Ovary (tissue), 10 donors: ENCODE measurements at places on chromosomes 2 and 18. TPM values are rescaled to one million over a fixed set of nuclear protein-coding genes. Genes with fewer than 3 reads are reported as not detected.
A peak's percentile ranks its signal among the peaks of the same experiment; 100 is the strongest.

Gene PLCD4
- total RNA-seq = 0.91 TPM

Gene HOXD9
- total RNA-seq = 9.7 TPM

Gene MTCL1
- 7.3 TPM for total RNA-seq

Gene CEP76
- total RNA-seq = 7.9 TPM

GRCh38 chr18:45357686-45358470, 257.4 kb upstream of the SLC14A2 start:
- H3K27me3 ChIP-seq = no peaks in the 10 kb centered on the region
- H3K4me3 ChIP-seq = no peak overlapping the region
- no peaks in the 10 kb centered on the region for H3K36me3 ChIP-seq
- DNase-seq = no peak
- no peak overlapping the region for H3K27ac ChIP-seq

GRCh38 chr2:222747526-222748160, 76.2 kb downstream of the MOGAT1 start:
- no peak overlapping the region for H3K27ac ChIP-seq
- H3K27me3 ChIP-seq = no peaks in the 10 kb centered on the region

- no peak overlapping the region for H3K27ac ChIP-seq
- H3K4me3 ChIP-seq = no peak overlapping the region
- H3K4me1 ChIP-seq = no peaks in the 10 kb centered on the region
- H3K36me3 ChIP-seq = no peaks in the 10 kb centered on the region
These were observed 125.9 kb downstream of the ARHGAP15 start for GRCh38 chr2:143255086-143255485.

DNA sequence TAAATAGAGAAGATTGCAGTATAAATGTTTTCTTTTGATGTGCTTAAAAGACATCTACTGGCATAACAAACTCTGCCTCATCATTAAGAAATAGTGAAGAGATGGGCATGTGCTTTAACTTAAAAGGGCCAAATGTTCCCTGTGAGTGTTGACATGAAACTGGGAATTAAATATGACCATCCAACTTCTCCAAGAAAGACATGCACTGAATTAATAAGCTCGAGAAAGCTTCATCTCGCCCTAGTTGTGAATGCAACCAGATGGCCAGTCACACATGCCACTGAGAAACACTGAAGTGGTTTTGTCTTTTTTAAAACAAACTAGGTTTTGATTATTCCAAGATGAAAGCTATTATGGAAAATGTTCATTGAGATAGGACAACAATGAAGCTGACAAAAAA, 479.2 kb downstream of the RIT2 start:
- no peaks in the 10 kb centered on the region for H3K4me1 ChIP-seq
- H3K4me3 ChIP-seq = no peak overlapping the region
- H3K27ac ChIP-seq = no peak overlapping the region
- no peak for DNase-seq
- H3K27me3 ChIP-seq = no peaks in the 10 kb centered on the region

GRCh38 chr2:177239053-177239452, 25.5 kb downstream of the NFE2L2 start:
- H3K4me3 ChIP-seq = no peak overlapping the region
- H3K27ac ChIP-seq = no peak overlapping the region
- peaks cover 32% of the 10 kb centered on the region for H3K4me1 ChIP-seq
- no peaks in the 10 kb centered on the region for H3K36me3 ChIP-seq

DNA sequence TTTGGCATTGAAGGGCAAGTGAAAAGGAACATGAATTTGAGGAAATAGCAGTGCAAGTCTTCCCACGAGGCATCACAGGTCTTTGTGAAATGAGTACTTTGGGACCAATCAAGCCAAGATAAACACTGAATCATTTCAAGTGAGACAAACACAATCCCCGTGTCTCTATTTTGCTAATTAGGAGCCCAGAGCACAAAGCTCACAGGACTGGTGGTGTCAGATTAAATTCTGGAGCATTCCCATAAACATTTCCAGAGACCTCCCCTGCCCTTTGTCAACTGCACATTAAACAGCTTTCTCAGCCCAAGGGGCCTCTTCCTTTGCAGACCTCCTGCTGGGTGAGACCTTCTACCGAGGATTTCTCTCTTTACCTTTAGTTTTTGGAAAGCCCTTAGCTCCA, 50.7 kb downstream of the DAPL1 start:
- no peak overlapping the region for H3K27ac ChIP-seq
- H3K36me3 ChIP-seq = no peaks in the 10 kb centered on the region
- no peak for DNase-seq
- peaks cover 11% of the 10 kb centered on the region for H3K4me1 ChIP-seq
- no peak overlapping the region for H3K4me3 ChIP-seq
- H3K27me3 ChIP-seq = no peaks in the 10 kb centered on the region

DNA sequence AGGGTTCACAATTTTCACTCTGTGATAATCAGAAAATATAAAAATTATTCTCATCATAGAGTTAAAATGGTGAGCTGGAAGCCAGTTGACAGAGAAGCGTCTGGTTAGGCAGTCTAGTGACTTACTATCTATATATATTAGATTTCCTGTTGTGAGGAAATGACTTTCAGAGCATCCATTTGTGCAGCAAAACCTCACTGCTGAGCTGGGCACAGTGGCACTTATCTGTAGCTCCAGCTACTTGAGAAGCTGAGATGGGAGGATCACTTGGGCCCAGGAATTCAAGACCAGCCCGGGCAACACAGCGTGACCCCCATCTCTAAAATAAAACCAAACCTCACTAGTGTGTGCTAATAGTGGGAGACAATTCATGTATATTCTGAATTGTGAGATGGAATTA, 7.2 kb upstream of the KIAA2012 start:
- H3K27me3 ChIP-seq = no peaks in the 10 kb centered on the region
- no peaks in the 10 kb centered on the region for H3K36me3 ChIP-seq
- no peaks in the 10 kb centered on the region for H3K4me1 ChIP-seq
- DNase-seq = no peak
- H3K27ac ChIP-seq = no peak overlapping the region

GRCh38 chr18:29523371-29523770, 1346.4 kb upstream of the CDH2 start:
- DNase-seq = no peak
- H3K27me3 ChIP-seq = no peaks in the 10 kb centered on the region
- no peaks in the 10 kb centered on the region for H3K4me1 ChIP-seq
- H3K27ac ChIP-seq = no peak overlapping the region
- no peaks in the 10 kb centered on the region for H3K36me3 ChIP-seq

DNA sequence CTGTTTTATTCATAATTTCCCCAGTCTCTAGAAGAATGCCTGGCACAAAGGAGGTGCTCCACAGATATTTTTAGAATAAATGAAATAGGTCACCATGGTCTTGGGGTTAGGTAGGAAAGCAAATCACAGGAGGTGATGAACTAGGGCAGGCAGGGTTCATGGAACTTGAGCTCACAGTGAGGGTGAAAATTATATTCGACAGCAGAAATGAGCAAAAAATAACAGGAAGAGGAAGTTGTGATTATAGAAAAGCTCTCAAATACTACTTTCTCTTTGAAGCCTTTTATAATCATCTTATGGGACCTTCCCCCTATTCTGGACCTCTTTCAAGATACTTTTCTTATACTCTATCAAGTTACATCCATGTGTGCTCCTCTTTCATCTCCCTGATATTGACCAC, 4.5 kb upstream of the CREB1 start:
- no peaks in the 10 kb centered on the region for H3K27me3 ChIP-seq
- H3K27ac ChIP-seq = no peak overlapping the region
- no peaks in the 10 kb centered on the region for H3K36me3 ChIP-seq
- no peak for DNase-seq
- H3K4me1 ChIP-seq = no peaks in the 10 kb centered on the region

DNA sequence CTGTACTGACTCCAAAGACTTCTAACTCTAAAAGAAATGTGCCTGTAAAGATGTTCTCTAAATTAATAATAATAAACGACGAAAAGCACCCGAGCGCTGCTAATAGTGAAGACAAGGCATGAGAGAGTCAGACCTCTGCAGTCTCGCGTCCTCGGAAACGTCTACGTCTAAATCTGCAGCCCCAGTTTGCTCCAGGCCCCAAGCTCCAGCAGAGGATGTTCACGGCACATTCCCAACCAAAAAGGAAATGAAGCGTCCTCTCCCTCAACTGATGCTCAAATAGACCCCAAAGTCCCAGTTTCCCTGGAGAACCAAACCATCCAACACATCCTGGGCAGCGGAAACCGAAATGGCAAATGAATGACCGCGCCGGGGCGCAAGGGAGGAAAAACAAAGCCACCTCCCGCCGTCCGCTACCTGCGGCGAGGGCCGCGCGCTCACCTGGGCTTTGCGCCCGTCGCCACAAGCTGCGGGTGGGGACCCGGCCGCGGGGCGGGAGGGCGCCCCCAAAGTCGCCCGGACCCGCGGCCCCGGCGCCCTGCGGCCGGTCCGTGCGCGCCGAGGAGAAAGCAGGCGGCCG, 47.1 kb upstream of the CCDC150 start:
- peak; percentile 14 for DNase-seq
- H3K27ac ChIP-seq = no peak overlapping the region
- H3K27me3 ChIP-seq = no peaks in the 10 kb centered on the region
- peaks cover 5% of the 10 kb centered on the region for H3K4me1 ChIP-seq
- peak overlapping the region; percentile 19 for H3K4me3 ChIP-seq

DNA sequence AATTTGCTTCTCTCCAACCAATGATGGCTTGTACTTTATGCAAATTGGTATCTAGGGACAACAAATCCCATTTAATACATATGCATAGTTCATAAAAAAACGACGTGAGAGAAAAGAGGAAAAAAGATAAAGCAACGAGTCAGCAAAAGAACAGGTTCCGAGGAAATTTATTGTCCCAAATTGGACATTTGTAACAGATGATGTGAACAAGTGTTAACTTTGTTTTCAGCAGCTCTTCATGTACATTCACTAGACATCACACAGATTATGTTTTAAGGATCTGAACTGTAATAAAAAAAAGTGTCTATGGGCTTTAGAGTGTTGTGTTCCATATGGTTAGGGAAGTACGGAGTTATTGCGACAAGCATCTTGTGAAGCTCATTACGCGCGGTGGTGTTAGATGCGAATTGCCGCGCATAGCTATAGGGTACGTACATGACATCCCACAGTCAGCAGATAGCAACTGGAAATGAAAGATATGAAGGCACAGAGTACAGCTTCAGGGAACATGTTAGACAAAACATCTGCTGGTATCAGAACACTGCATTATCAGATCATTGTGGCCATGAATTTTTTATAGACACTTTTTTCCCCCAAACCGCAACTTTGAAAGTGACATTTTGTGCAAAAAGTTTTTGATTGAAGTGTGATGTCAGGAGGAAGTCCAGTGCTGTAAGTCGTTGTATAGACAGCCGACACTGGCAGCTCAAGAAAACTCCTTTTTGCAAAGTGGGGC, 1073.1 kb upstream of the FANCL start:
- no peaks in the 10 kb centered on the region for H3K36me3 ChIP-seq
- H3K27me3 ChIP-seq = no peaks in the 10 kb centered on the region
- H3K4me1 ChIP-seq = no peaks in the 10 kb centered on the region
- no peak overlapping the region for H3K4me3 ChIP-seq
- H3K27ac ChIP-seq = no peak overlapping the region
- no peak for DNase-seq

DNA sequence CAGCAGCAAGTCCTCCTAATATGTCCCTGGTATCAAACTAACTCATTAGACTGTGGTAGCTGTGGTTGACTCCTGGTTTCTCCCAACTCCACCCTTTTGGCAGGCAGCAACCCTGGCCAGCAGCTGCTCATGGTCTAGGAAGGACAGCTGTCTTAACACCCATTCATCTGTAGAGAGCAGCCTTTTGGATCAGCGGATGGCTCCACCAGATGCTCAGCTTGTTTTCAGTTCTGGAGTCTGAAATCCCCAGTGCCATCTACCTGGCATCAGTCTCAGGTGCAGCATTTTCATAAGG, 100.5 kb downstream of the SPOPL start:
- no peaks in the 10 kb centered on the region for H3K27me3 ChIP-seq
- H3K27ac ChIP-seq = no peak overlapping the region
- DNase-seq = no peak
- no peak overlapping the region for H3K4me3 ChIP-seq
- no peaks in the 10 kb centered on the region for H3K4me1 ChIP-seq

DNA sequence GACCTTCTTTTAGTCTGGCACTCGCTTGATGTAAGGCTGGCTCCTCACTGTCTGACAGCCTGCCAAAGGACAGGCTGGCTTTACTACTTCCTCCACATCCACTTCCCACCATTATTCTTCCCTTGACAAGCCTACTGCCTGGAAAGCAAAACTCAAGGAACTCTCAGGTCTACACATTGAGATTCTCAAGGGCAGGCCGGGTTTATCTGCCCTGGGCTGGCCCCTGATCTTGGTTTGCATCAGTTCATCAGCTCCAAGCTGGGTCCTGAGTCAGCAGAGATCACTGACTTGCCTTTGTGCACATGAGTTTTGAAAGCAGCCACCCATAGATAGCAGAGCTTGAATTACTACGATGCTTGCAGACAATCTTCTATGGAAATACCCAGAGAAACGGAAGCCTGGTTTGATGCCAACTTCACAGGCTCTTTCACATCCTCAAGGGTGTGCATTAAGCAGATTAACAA, 53.9 kb downstream of the KCTD18 start:
- no peak for DNase-seq
- H3K36me3 ChIP-seq = no peaks in the 10 kb centered on the region
- H3K27ac ChIP-seq = no peak overlapping the region
- no peak overlapping the region for H3K4me3 ChIP-seq

- H3K27me3 ChIP-seq = no peaks in the 10 kb centered on the region
- H3K4me1 ChIP-seq = no peaks in the 10 kb centered on the region
- no peak for DNase-seq
- H3K36me3 ChIP-seq = no peaks in the 10 kb centered on the region
- no peak overlapping the region for H3K27ac ChIP-seq
- no peak overlapping the region for H3K4me3 ChIP-seq
These were observed 623.5 kb downstream of the EPHA4 start for GRCh38 chr2:220948579-220948978.

- no peak for DNase-seq
- H3K27me3 ChIP-seq = no peaks in the 10 kb centered on the region
- no peaks in the 10 kb centered on the region for H3K36me3 ChIP-seq
- peaks cover under 1% of the 10 kb centered on the region for H3K4me1 ChIP-seq
- no peak overlapping the region for H3K27ac ChIP-seq
These were observed 52.3 kb upstream of the ROCK2 start for GRCh38 chr2:11396467-11397445.

DNA sequence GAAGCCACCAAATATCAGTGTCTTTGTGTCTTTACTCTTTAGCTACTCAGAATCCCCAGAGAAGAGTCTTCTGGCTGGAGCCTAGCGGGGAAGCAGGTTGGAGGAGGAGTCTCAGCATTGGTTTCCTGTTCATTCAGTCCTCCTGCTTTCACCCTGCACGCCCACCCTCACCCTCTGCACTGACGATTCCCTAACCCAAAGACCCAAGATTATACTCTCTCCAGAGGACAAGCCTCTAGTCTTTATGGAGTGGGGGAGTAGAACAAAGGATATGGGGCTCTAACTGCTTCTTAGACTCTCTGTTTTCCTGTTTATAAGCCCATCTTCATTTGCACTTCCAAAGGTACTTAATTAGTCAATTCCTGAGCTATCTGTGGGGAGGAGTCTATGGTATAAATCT, 338.8 kb downstream of the AGPS start:
- H3K27me3 ChIP-seq = no peaks in the 10 kb centered on the region
- DNase-seq = no peak
- H3K4me3 ChIP-seq = no peak overlapping the region
- H3K36me3 ChIP-seq = no peaks in the 10 kb centered on the region
- peaks cover 12% of the 10 kb centered on the region for H3K4me1 ChIP-seq
- no peak overlapping the region for H3K27ac ChIP-seq
